Activated CD8-positive, alpha-beta memory T cell treated with anti-CD3 and anti-CD28 coated beads, Interleukin-2, amount 10 ng/mL, durations not matched to agents 7 days and 5 days (primary cell): ENCODE measurements at places on chromosomes 5 and 9. TPM values are rescaled to one million over a fixed set of nuclear protein-coding genes. Genes with fewer than 3 reads are reported as not detected.

GRCh38 chr5:119336845-119337580 is 18.8 kb upstream of the TNFAIP8 start:
- no peak for DNase-seq

DNA sequence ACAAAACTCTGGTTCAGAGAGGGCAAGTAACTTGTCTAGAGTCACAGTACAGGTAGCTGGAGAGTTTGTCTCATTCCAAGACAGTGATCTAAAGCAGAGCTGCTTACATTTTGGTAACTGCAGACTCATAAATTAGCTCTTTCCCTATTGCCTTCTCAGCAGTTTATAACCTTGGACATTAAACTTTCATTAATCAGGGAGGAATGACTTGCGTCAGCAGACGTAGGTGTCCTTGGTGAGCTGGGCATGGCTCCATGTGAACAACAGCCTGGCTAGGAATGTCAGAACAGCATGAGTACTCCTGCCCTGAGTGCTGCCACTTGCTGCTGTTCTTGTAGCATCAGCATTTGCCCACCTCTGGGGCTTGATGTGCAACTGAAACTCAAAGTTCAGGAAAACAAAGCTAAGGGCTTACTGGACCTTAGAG is 2.2 kb upstream of the ALDOB start:
- no peak for DNase-seq

DNA sequence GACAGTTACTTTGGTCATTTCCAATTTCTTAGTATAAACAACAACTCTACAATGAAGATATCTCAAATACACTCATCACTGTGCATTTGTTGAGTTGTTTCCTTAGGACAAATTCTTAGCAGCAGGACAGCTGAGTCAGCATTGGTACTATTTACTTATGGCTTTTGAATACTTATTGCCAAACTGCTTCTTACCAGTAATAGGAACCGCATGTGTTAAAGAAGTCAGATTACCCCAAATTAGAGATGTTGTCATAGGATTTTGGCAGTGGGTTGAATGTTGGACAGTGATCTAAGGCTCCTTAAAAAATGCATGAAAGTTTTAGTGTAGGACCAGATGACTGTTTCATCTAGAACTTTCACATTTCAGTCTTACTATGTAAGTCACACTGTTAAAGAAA is 280.1 kb upstream of the DMRT1 start:
- no peak for DNase-seq

DNA sequence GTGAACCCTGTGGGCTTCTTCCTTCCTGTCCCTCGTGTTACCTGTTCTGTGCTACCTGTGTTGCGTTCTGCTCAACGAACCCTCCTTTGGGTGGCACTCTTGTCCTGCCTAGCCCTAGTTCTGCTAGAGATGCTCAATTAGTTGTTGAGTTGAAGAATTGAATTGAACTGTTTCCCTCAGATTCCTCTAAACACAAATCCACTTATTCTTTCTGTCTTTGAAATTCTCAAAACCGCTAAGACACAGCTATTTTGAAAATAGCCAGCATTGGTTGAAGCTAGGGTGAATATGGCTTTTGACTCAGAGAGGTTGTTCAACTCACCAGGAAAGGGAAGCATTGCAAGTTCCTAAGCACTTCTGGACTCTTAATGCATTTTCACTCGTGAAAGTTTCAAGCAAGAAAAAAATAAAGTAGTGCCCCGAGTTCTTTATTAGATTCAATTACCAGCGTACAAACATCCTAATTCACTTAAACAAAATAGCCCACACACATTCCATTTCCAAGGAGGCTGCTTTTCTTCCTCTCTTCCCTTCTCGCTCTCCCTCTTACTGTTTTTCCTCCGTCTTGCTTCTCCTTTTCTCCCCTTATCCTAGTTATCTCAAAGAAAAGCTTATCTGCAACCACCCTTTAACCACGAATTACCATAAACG is 642 bp upstream of the ITGA1 start:
- peak; percentile 57 for DNase-seq

- no peak for DNase-seq
These were observed 38.7 kb upstream of the PTGS1 start for GRCh38 chr9:122332083-122332482.

DNA sequence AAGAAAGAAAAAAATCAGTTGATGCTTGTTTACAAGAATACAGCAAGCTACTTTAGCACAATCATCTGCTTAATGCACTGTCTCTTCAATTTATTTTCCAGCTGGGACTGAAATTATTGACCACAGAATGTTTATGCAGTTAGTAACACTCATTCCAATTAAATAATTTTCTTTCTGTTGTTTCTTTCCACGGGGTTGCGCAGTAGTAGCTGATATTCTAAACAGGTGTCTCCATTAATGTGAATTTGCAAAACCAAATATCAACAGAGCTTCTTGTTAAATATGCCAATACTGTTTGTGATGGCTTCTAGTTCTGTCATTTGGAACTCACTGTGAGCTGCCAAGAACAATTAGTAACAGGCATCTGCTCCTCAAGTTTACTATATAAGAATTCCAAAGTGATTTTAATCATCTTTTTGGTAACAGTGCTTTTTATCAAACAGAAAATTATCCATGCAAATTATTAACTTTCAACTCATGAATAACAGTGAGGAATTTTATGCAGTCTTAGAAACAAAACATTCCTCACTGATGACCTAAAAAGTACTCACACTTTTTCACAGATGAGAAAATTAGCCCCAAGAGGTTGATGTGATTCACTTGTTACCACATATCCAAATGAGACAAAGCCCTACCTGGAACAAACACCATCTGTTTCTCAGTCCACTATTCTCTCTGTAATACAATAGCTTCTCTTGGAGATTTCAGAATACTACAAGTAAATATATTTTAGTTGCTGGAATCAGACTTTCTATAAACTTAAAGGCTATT is 567.6 kb upstream of the RGMB start:
- no peak for DNase-seq

GRCh38 chr5:81898403-81898802 is 73.4 kb upstream of the ATG10 start:
- no peak for DNase-seq

DNA sequence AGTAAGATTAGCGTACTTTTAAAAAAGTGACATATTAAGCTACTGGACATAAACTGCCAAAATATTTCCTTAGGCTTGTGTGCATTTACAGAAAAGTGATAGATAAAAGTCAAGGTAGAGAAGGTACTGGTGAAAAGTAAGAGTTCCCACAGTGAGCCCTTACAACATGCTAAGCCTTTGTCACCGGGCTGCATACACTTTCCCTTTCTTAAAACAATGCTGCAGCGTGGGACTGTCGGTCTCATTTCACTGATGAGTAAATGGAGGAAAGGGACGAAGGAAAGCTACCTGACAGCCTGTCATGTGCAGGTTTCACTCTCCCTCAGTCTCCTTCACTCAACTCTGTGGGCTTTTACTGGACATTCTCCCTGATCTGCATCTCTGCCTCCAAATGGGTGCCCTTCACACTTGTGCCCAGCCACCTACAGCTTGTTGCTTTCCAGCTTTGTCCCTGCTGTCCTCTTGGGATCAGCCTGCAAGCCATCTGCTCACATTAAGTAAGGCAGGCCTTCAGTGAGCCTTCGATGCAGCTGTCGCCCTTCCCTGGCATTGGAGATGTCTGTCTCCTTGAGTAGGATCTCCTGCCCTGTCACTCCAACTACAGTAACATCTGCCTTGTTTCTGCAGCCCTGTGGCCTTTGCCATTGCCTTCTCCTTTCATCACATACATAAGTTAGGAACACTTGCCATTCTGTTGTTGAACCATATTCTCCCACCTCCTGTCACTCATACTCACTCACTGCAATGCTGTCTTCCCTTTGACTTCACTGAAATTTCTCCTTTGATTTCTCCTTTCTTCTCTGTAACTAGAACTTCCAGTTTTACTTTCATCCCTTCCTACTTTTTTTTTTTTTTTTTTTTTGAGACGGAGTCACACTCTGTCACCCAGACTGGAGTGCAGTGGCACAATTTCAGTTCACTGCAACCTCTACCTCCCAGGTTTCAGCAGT is 9.3 kb upstream of the ROPN1L start:
- DNase-seq: no peak

GRCh38 chr5:127909066-127909465 is 174.5 kb upstream of the SLC12A2 start:
- peak; percentile 44 for DNase-seq

DNA sequence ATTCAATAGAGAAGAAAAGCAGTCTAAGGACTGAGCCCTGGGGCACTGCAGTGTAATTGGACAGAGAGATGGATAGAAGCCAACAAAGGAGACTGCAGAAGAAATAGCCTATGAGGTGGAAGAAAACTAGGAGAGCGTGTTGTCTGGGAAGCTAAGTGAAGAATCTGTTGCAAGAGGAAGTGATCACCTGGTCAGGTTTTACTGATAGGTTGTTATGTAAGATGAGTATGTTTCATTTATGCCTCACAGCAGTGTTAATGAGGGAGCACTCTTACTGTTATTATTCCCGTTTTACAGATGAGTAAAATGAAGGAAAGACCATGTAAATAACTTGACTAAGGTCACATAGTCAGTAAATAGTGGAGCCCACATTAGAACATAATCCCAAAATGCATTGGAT is 80.0 kb upstream of the GRHPR start:
- DNase-seq: no peak

GRCh38 chr5:141521244-141521781 is 32.4 kb downstream of the PCDHGC5 start:
- no peak for DNase-seq

DNA sequence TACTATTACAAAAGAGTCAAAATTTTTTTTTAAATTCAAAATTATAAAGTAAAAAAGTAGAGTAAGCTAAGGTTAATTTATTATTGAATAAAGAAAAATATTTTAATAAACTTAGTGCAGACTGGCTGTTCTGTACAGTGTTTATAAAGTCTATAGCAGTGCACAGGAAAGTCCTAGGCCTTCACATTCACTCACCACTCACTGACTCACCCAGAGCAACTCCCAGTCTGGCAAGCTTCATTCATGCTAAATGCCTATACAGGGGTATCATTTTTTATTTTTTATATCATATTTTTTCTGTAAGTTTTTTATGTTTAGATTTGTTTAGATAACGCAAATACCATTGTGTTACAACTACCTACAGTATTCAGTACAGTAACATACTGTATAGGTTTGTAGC is 700.7 kb upstream of the GRAMD2B start:
- DNase-seq: no peak

GRCh38 chr5:175750511-175750931 is 92.7 kb downstream of the HRH2 start:
- peak; percentile 12 for DNase-seq

- no peak for DNase-seq
These were observed 850.2 kb upstream of the NUDT12 start for GRCh38 chr5:104412649-104413240.

DNA sequence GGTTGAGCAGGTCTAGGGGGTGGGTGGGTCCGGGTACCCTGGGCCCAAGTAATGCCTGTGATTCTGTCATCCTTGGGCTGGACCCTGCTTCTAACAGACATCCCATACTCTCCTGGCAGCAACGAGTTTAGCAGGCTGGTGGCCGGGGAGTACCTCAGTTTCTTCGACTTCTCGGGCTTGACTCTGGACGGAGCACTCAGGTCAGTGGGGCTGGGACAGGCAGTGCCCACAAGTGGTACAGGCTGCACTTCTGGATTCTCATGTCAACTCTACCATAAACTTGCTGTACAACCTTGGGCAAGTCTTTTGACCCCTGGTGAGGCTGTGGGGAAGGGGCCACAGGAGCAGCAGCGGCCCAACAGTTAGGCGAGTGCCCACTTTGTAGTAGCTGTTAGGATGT is 21.8 kb downstream of the PSD2 start:
- no peak for DNase-seq

- no peak for DNase-seq
These were observed 42.3 kb upstream of the MCTP1 start for GRCh38 chr5:95327211-95327610.

- peak; percentile 58 for DNase-seq
These were observed 174.8 kb downstream of the SLF1 start for GRCh38 chr5:94793113-94793815.

DNA sequence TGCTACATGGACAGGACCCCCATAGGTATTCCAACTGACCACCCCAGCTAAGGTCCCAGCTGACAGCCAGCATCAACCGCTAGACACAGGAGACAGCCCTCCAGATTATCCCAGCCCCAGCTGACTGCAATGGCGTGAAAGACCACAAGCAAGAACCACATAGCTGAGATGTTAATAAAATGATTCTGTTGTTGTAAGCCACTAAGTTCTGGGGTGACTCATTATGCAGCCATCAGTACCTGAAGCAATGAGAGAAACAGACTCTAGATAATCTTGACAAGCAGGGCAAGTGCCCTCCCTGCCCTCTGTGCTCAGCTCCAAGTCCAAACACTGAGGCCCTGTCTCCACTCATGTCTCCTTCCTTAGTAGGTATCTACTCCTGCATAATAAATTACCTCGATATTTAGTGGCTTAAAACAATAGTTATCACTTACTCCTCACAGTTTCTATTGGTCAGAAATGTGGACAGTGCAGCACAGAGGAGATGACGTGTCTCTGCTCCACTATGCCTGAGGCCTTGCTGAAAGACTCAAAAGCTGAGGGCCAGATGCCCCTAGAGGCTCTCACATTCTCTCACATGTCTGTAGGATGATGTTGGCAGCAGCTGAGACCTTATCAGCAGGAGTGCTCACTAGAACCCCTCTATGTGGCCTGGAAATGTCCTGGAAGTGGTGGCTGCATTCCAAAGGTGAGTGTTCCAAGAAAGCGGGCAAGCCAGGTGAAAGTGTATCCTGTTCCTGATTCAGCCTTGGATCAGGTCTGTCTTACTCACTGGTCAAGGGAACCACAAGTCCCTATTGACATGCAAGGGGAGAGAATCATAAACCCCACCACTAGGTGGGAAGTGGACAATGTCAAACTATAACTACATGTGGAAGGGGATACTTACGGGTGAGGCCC is 2.5 kb downstream of the MGAT1 start:
- no peak for DNase-seq

GRCh38 chr9:9483175-9483574 is 1129.6 kb downstream of the PTPRD start:
- DNase-seq: no peak

DNA sequence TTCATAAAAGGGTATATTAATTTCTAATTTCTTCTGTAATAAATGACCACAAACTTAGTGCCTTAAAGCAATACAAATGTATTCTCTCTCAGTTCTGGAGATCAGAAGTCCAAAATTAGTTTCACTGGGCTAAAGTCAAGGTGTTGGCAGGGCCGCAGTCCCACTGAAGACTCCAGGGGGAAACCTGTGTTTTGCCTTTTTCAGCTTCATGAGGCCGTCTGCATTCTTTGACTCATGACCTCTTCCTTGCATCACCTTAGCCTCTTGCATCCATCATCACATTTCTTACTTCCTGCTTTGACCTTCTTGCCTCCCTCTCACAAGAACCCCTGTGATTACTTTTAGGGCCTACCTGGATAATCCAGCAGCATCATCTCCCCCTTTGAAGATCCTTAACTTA is 42.0 kb upstream of the ALDH1B1 start:
- no peak for DNase-seq

GRCh38 chr5:14675865-14676300 is 11.4 kb downstream of the OTULIN start:
- no peak for DNase-seq

Gene GRXCR2
- total RNA-seq: not detected

Gene ALDH1B1
- 13.5 TPM for total RNA-seq

Gene SYNPO
- total RNA-seq: 0.09 TPM

Gene LCP2
- total RNA-seq: 419 TPM

Gene MARVELD2
- 0.18 TPM for total RNA-seq

Gene CCL27
- total RNA-seq: not detected

Gene TNFSF8
- total RNA-seq: 30.3 TPM

Gene SLC36A1
- total RNA-seq: 6.7 TPM

Gene CCL28
- 10.0 TPM for total RNA-seq

Gene PCDHA13
- not detected for total RNA-seq

Gene OSMR
- not detected for total RNA-seq

Gene CATSPER3
- 0.61 TPM for total RNA-seq

Gene RASGRF2
- 4.8 TPM for total RNA-seq

Gene TRAF1
- 114 TPM for total RNA-seq

Gene TMEM167A
- 79.6 TPM for total RNA-seq

Gene ZCCHC7
- total RNA-seq: 20.1 TPM

Gene AQP7
- not detected for total RNA-seq
